ENCODE measurements at places on chromosomes 3 and 15.
A peak's percentile ranks its signal among the peaks of the same experiment; 100 is the strongest.

DNA sequence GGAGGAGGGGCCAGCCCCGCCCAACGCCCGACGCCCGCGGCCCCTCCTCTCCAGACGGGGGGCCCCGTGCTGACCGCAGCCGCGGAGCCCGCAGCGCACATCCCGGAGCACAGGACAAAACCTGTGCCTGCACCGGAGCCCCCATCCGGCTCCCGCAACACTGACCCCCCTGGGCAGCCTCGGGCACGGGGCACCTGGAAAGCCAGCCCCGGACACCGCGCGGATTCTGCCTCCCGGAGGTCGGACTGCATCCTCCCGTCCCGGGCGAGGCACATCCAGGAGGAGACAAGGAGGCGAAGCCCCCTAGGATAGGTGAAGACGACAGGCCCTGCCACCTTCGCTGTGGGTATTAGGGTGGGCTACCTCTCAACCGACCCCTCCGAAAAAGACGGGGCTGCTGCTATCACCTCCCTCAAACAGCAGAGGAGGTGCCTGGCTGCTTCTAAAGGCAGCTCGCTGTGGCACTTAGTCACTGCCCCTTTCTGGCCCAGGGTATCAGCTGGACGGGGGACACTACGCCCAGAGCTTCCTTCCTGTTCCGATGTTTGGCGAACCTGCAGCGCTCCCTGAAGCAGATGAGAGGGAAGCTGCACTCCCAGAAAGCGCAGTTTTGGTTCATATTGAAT is 10.6 kb downstream of the XXYLT1 start:
- DNase-seq: peak; percentile 73

DNA sequence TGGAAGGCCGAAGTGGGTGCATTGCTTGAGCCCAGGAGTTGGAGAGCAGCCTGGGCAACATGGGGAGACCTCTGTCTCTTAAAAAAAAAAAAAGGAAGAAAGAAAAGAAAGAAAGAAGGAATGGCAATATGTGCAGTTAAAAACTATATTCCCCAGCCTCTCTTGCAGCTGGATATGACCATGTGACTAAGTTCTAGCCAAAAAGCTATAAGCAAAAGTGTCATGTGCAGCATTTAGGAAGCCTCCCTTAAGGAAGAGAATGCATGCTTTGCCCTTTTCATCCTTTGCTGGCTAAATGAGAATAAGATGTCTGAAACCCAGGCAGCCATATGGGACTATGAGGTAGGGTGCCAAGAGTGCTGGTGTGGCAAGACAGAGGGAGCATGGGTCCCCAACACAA is 21.8 kb downstream of the CYP19A1 start:
- no peak for DNase-seq

DNA sequence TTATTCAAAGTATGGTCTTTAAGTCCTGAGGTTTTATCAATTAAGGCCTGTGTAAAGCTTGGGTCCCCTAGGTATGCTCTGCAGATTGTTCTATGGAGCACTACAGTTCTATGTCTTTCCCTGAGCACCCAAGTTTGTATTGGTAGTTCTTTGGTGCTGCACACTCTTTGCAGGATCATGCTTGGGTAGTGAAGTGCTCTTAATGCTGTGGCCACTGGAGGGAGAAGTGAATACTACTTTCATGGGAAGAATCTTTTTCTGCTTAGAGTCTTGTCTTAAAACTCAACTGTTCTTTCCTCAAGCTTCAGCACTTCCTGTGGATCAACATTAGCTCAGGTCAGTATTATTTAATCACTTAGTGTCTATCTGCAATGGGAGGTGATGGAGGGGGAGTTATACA is 93.6 kb upstream of the CFAP20DC start:
- DNase-seq: peak; percentile 9

DNA sequence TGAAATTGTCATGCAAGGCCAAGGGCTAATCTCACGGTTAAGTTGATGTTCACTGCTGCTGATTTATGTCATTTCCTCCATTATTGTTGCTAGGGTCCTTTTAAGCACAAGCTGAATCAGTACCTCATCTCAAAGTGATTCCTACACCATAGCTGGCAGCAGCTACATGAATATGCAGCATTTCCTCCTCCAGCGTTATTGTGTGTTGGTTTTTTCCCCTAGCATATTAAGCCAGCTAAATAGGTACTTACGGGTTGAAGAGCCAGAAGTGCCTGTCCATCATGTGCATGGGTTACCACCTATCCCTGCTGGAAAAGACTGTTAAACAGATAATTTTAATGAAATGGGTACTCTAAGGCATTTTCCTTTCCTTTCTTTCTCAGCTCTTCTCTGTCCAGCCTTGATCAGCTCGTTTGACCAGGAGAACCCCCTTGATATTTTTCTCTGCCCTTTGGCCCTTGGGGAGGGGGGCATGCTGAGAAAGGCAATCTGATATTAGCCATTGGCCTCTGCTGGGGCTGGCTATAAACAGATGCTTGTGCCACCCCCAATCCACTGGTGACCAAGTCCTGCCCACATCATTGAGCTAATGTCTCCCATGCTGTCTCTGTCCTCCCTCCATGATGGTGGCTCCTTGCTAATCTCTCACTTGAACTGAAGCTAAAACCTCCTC is 115.6 kb upstream of the PLXNA1 start:
- DNase-seq: no peak

GRCh38 chr3:174441588-174442301 is 417.4 kb upstream of the NAALADL2 start:
- peak; percentile 31 for DNase-seq

DNA sequence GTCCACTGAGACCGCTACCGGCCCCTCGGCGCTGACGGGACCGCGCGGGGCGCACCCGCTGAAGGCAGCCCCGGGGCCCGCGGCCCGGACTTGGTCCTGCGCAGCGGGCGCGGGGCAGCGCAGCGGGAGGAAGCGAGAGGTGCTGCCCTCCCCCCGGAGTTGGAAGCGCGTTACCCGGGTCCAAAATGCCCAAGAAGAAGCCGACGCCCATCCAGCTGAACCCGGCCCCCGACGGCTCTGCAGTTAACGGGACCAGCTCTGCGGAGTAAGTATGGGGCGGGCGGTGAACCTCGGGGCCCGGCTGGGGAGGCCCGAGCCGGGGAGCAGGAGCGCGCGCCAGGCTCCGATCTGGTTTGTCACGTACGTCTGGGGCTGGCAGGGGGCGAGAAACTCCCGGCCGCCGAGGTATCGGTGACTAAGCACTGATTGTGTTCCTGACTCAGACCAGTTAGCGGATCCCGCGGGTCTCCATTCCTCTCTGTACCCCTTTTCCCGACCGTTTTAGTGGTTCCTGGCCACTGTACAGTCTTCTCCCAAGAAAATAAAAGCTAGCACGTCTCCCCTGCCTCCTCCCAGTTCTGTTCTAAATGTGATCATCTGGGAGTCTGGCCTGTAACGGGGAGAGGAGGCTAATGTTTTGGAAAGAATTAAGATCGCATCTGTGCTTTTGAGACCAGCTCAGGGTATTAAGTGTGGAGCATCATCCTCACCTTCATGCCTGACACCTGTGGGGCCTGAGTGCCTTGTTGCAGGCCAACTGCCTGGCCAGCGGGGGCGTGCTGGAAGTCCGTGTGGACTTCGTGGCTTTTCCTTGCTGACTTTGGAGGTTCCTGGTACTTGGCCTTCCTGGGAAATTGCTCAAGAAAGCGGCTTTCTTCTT is 691 bp downstream of the MAP2K1 start:
- peak; percentile 63 for DNase-seq

- no peak for DNase-seq
These were observed 398.4 kb upstream of the TBL1XR1 start for GRCh38 chr3:177595530-177596188.

DNA sequence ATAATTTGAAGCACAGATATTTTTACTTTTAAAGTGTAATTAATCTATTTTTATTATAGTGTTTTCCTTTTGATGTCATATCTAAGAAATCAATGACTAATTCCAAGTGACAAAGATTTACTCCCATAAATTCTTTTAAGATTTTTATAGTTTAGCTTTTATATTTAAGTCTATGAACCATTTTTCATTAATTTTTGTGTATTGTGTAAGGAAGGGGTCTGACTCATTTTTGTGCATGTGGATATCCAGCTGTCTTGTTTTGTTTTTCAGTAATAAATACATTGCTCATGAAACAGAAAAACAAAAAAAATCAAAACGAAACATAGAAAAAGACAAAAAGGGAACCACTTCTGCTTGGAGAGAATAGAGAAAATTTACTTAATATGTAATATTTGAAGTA is 145.1 kb downstream of the EPHA6 start:
- no peak for DNase-seq

- no peak for DNase-seq
These were observed 98.6 kb downstream of the ALCAM start for GRCh38 chr3:105465251-105465853.

- no peak for DNase-seq
These were observed 108.0 kb downstream of the IL1RAP start for GRCh38 chr3:190621927-190622326.

DNA sequence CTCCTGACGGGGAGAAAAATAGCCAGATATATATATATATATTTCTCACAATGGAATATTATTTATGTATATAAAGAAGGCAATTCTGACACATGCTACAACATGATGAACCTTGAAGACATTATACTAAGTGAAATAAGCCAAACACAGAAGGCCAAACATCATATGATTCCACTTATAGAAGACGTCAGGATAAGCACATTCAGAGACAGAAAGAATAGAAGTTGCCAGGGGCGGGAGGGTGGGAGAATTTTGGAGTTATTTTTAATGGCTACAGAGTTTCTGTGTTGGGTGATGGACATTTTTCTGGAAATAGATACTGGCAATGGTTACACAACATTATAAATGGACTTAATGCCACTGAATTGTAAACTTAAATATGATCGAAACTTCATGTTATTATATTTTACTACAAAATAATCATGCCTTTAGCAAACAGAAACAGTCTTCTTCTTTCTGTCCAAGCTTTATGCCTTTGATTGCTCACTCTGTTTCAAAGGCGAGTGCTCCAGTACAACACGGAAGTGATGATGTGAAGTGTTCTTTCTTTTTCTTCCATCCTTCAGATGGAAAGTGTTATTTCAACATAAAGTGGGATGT is 514.0 kb downstream of the OCA2 start:
- no peak for DNase-seq

DNA sequence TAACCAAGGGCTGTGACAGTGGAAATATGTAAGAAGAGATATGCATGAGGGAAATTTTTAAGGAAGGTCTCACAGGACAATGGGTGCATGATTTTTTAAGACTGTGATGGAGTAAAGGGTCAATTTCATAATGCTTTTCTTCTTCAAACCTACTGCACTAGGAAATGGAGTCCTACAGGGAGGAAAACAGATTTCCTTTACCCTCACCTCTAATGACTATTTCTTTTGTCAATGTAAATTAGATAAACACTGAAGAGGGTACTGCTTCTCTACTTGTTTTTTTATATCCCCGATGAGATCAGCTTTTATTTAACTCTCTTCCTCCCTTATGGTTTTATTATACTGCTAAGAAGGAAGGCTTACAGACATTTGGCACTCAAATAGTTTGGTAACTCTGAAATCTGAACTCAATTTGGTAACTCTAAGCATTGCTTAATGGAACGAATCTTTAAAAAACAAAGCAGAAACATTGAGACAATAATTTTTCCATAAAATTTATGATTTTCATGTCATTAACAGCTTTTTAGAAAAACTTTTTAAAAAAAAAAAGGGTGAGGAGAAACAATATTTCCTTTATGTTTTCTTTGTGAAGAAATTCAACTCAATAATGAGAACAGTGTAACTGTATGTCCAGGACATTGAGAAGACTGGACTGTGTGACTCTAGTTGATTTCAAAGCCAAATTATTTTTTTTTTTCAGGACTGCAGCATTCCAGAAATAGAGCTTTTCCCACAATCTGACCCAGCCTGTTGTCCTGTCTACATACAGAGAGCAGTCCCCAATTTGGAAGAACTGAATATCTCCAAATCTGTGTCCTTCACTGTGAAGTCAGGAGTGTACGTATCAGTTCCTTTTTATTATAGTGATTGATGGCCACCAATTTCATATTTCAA is 64.4 kb downstream of the CRYBG3 start:
- no peak for DNase-seq
